ENCODE measurements at places on chromosomes 6 and 20.

DNA sequence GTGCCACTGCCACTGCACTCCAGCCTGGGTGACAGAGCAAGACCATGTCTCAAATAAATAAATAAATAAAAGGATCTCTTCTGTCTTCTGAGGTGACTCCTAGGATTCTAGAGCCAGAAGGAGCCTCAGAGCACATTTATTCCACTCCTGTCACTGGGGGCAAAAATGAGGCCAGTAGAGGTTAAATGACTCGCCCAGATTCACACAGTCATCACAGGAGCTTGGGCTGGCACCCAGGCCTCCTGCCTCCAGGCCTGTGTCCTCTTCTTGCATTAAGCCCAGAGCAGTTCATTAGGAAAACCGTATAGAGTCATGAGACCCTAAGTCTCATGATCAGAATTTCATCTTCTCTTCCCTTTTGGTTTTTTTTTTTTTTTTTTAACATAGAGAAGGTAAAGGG is 243.3 kb downstream of the NRN1 start:
- DNase-seq, result no peak

GRCh38 chr6:35972471-35973367 is 51.7 kb downstream of the SLC26A8 start:
- DNase-seq, result peak; percentile 43

- DNase-seq, result no peak
These were observed 177.2 kb downstream of the CLIC5 start for GRCh38 chr6:45838451-45838850.

- DNase-seq, result no peak
These were observed 146.3 kb upstream of the GJE1 start for GRCh38 chr6:141986457-141986856.

- no peak for DNase-seq
These were observed 80.6 kb downstream of the NCOA7 start for GRCh38 chr6:125871365-125871764.

DNA sequence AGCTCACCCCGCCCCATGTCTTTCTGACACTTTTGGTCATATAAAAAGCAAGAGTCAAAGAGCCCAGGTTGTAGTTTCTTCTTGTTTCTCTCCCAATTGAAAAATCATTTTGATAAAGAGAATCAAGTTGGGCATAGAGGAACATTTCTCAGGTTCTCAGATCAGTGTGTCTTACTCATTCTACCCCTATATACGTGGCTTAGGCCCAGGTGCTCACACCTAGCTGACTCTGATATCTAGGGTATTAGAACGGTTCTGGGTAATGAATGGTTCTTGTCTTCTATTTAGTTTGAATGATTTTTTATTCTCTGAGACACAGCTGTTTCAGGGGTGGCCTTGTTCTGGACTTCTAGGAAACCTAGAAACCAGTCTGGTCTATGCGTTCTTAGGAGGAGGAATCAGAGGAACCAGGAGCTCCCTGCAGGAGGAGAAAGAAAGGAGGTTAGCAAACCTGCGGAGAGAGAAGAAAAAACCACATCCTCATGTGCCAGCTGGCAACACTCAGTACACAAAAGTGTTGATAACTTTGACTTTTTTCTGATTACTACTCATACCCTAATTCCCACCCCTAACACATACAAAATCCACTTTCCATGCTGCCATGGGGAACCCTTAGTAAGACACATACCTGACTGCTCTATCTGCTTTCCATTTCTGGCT is 178.0 kb downstream of the CLIC5 start:
- no peak for DNase-seq

GRCh38 chr6:48891308-48891707 is 571.7 kb downstream of the MMUT start:
- DNase-seq, result no peak

- no peak for DNase-seq
These were observed 411.8 kb downstream of the CDKAL1 start for GRCh38 chr6:20946022-20946421.

GRCh38 chr6:26539071-26539615 is 977 bp downstream of the HMGN4 start:
- DNase-seq, result no peak

- DNase-seq, result no peak
These were observed 265.4 kb downstream of the RIMS1 start for GRCh38 chr6:72151742-72152141.

GRCh38 chr6:123527406-123527805 is 109.3 kb downstream of the TRDN start:
- DNase-seq, result no peak

- DNase-seq, result no peak
These were observed 6.2 kb downstream of the C20orf204 start for GRCh38 chr20:64042054-64042781.

GRCh38 chr6:25652007-25652515 is at the start of gene SCGN:
Gene SCGN, plus strand, starts transcription at chr6:25652215. Its CDS starts 189 bp downstream, at chr6:25652404.
- DNase-seq, result peak; percentile 63

DNA sequence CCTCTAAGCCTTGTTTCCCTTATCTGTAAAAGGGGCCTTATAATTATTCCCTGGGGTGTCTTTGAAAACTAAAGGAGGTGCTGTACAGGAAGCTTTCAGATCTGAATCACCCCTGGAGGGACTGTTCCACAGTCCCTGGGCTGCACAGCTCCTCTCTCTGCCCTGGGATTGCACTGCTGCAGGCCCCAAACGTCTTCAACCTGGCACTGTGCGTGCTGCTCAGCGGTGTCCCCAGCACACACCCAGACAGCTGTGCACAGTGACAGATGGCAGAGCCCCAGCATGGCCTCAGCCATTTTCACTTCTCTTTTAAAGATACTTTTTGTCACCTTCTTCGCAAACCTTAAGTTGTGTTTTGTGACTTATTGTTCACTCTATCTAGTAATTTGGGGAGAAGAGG is 50.7 kb upstream of the INSM1 start:
- DNase-seq, result peak; percentile 48

DNA sequence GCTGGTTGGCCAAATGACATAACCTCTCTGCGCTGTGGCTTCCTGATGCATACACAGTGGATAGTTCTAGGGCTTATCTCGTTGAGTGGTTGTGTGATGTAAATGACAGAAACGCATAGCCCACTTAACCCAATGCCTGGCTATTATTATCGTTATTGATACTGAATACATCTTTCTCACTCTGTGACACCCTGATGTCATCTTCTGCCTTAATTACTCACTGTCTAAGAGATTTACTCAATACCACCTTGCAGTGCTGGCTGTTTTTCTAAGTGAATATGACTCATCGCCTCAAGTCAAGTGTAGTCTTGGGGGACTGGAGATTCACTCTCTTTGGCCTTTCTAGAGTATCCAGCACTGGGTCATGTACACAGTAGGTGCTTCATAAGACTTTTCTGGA is 73.6 kb downstream of the NDUFAF5 start:
- no peak for DNase-seq

DNA sequence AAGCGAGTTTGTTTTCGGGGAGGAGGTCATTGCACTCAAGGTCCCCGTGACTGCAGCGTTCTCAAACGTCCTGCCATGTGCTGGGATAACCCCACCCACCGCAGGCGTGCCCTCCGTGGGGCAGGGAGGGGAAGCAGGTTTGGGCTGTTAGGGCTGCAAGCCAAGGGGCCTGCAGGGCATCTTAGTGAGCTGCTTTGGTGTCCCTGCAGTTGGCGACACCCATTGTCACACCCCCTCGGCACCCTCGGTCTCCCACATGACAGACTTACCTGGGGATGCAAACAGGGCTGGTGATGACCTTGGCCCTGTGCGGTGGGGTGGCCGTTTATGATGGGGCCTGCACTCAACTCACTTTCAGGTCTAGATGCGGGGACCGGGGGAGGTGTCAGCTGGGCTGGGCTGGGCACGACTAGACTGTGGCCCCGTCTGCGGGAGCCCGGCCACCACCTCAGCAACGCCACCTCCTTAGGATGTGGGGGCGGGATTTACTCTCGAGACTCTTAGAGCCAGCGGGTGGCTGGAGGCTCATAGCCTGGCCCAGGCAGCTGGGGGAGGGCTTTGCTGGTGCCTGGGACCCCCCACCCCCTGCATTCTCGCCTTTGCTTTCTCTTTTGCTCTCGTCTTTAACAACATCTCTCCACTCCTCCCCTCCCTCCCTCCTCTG is 6.5 kb upstream of the GATA5 start:
- no peak for DNase-seq

GRCh38 chr6:145548933-145549648 is 186.2 kb downstream of the EPM2A start:
- no peak for DNase-seq

- DNase-seq, result no peak
These were observed 453.3 kb downstream of the RFPL4B start for GRCh38 chr6:112800439-112800838.

- DNase-seq, result no peak
These were observed 17.0 kb downstream of the PPARD start for GRCh38 chr6:35359346-35359743.

DNA sequence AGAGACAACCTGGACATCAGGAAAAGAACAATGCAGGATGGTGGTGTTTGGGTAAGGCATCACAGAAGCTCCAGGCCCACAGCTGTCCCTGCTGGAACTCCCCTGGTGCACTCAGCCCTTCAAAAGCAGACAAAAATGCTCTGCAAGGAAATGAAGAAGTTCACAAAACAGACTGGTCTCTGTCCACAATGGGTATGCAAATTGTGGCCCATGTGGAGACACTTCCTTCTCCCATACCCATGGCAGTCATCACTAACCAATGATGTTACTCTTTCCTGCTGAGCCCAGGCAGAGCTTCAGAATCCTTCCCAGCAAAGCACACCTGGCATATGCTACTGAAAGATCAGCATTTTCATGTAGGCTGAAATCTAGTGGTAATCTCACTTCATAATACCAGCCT is 42.6 kb upstream of the PXDC1 start:
- no peak for DNase-seq

- DNase-seq, result no peak
These were observed 46.4 kb downstream of the IMPG1 start for GRCh38 chr6:76026101-76026500.

- DNase-seq, result peak; percentile 4
These were observed 143.8 kb downstream of the SYCP2 start for GRCh38 chr20:59789686-59790085.

GRCh38 chr20:57508381-57508780 is 16.6 kb downstream of the CTCFL start:
- DNase-seq, result peak; percentile 60

GRCh38 chr6:24930431-24930871 is 5.3 kb downstream of the RIPOR2 start:
- no peak for DNase-seq

DNA sequence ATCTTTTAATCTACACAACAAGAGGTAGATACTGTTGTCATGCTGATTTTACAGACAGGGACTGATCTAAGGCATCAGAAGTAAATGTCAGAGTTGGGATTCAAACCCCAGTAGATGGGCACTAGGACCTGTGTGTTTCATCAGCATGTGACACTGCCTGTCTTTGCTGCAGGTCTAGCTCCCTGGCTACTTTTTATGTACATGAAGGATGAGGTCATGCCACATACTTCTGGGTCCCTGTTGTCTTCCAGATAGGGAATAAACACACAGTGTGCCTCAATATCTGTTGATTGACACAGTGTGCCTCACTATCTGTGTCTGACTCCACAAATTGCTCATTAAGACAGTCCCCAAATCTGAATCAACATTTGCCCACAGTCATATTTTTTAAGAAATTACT is 106.9 kb downstream of the TFAP2B start:
- DNase-seq, result no peak

DNA sequence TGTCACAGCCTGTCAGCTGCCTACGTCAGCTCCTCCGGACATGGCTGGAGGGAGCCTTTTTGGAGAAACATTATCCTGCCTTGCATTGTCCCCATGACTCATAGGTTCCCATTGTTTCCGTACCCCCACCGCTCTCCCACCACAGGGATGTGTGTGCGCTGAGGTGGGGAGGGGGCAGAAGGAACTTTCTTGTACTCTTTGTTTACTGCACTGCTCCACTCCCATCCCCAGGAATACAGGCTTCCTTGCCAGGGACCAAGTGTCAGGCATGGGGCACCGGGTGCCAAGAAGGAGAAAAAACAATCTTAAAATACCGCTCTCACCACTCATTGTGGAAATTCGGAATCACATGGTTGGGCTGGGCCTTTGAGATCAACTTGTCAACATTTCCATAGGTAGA is 51.0 kb downstream of the KCNK5 start:
- no peak for DNase-seq

GRCh38 chr20:13292201-13292885 is 71.3 kb downstream of the ISM1 start:
- no peak for DNase-seq

- DNase-seq, result no peak
These were observed 9.6 kb upstream of the C6orf132 start for GRCh38 chr6:42152024-42152423.

DNA sequence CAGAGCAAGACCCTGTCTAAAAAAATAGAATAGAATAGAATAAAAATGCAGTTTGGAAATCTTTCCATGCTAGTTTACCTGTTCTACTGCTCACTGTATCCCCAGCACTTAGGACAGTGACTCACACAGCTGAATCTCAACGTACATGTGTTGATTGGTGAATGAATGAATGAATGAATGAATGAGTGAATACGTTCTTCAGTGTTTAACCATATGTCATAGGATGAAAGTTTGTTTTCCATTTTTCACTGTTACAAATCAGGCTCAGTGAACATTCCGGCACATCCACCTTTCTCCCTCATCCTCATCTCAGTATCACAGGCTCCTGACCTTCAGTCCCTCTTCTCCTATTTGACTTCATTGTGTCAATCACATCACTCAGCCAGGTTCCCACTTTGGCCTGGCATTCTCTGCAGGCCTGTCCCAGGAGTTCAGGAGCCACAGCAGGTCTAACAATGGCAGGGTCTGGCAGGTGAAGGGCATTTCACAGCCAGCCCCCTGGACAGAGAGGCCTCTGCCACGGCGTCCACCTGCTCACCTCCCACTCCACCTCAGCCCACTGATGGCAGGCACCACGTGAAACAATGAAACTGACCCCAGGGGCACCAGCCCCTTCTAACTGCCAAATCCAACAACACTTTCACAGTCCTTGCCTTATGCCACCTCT is 7.9 kb downstream of the ZC3H12D start:
- no peak for DNase-seq

DNA sequence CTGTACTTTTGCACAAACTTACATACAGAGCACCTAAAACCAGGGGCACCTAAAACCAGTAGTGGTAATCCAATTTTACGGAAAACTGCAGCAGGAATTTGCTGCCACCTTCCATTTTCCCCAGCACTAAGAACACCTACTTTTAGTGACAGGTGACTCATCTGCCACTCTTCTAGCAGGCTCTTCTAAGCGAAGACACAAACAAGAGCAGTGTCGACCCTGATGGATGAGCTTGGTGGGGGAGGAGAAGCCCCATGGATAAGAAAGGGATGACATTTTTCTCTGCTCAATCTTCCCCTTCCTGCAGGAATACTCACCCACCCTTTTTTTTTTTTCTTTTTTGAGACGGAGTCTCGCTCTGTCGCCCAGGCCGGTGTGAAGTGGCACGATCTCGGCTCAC is 116.9 kb downstream of the GMPR start:
- DNase-seq, result no peak

Measured in D341Med (cell line).